ENCODE measurements at places on chromosomes 2 and 18.
A peak's percentile ranks its signal among the peaks of the same experiment; 100 is the strongest.

GRCh38 chr2:108988796-108989713 is at the start of gene EDAR:
Gene EDAR, minus strand, starts transcription at chr2:108989220. Its CDS starts 58,206 bp downstream, at chr2:108931014.
- DNase-seq = peak; percentile 10

DNA sequence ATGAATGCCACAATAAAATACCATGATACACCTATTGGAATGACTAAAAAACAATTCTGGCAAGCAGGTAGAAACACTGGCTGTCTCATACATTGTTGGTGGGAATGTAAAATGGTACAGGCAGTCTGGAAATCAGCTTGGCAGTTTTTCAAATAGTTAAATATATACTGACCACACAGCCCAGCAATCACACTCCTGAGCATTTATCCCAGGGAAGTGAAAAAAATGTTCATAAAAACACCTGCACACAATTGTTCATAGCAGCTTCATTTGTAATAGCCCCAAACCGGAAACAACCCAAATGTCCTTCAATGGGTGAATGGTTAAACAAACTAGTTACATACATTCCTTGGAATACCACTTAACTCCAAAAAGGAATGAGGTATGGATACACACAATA is 137.2 kb downstream of the TFCP2L1 start:
- no peak for DNase-seq

DNA sequence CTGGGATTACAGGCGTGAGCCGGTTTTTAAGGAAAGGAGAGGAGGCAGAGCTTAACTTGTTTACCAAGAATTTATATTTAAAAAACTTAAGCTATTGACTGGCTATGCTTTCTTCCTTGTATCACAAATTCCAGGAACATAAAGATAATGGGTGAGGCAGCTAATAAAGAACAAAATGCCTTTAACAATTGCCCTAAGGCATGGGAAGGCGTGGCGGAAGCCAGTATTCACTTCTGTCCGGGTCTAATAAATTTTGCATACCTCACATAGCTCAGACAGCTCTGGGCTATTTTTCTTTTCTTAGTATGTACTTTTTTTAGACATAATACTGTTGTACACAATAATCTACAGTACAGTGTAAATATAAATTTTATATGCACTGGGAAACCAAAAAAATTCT is 1.0 kb upstream of the LDAH start:
- DNase-seq = no peak

- no peak for DNase-seq
Measured at GRCh38 chr2:29367986-29368658, 252.9 kb downstream of the CLIP4 start.

DNA sequence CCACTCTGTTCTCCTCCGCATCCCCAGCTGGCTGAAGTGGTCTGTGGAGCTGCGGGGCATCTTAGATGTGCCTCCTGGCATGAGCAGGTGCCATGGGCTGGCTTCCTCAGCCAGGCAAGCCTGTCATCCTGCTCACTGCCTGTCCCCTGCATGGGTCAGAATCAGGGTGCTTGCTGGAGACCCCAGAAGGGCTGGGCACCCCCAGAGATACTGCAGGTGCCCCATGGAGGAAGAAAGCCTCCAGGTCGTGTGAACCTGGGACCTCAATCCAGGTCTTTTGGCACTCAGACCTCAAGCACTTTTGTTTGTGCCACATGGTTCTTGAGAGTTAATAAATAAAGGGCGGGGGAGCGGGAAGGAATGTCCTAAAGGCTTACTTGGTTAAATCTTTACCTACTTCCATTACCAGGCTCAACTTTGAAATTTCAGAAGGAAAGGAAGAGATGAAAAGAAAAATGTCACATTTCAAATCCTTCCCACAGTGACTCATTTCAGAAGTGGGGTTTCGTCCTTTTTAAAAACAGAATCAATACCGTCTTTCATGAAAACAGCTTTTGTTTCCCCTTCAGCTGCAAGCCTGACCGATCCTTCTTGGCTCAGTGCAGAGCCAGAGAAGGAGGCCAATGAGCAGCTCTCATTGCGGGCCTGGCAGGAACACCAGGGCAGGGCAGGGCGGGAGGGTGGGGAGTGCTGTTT is 69.9 kb downstream of the RHOB start:
- DNase-seq = no peak

DNA sequence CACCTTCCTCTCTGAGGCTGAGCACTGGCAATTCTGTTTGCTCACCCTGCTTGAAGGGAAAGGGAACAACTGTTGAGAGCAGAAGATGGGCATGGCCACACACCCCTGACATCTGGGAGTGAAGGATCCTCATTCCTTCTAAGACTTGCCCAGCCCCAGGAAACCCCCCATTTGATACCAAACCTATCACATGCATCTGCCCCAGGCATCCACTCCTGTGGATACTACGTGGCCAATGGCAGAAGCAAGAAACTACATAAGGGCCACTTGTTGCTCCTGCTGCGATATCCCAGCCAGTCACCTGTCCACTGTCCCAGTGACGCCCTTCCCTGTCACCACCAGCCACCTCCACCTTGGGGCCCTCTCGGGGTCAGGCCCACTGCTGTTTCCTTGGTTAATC is 185.2 kb downstream of the SMAD2 start:
- no peak for DNase-seq

DNA sequence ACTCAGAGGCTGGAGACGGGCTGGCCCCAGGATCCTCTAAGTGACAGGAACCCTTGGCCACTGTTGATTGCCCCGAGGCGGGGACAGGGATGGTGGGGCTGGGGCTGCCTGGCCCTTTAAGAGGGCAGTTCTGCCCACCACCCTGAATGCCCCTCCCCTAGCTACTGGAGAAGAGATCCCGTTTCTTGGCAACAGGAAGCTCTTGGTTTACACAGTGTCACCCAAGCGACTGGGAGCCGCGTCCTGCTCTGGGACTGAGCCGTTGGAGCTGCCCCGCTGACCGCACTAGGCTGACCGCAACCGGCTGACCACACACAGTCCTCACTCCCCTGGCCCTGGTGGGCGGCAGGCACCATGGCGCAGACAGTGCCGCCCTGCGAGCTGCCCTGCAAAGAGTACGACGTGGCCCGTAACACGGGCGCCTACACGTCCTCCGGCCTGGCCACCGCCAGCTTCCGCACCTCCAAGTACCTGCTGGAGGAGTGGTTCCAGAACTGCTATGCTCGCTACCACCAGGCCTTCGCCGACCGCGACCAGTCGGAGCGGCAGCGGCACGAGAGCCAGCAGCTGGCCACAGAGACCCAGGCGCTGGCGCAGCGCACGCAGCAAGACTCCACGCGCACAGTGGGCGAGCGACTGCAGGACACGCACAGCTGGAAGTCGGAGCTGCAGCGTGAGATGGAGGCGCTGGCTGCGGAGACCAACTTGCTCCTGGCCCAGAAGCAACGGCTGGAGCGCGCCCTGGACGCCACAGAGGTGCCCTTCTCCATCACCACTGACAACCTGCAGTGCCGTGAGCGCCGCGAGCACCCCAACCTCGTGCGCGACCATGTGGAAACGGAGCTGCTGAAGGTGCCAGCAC is at the start of gene TEKT4:
Gene TEKT4, plus strand, starts transcription at position 205 of the 862 bp plus-strand sequence. Its CDS starts 150 bp downstream, at position 355.
- DNase-seq = no peak

- peak; percentile 25 for DNase-seq
Measured at GRCh38 chr2:187055463-187055862, 206.5 kb upstream of the ZSWIM2 start.

DNA sequence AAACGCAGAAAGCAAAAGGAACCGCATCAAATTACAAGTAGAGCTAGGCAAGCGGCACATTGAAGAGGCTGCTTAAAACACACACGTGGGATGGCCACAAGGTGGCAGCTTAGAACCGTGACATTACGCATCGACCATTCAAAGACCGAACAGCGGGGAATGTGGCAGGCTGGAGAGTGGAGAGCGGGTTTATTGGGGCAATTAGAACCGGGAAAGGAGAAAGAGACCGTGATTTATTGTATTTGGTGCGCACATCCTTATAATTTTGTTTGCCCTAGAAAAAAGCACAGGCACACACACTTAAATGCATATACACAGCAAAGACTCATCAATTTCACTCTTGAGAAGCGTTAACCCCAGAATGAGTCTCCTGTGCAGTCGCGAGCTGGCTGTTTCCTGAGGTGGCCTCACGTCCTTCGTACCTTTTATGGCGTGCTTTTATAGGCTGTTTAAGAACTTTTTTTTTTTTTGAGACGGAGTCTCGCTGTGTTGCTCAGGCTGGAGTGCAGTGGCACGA is 31.7 kb upstream of the MEP1B start:
- DNase-seq = peak; percentile 86

- no peak for DNase-seq
Measured at GRCh38 chr2:167783261-167784083, 463.9 kb downstream of the STK39 start.

GRCh38 chr2:34123996-34124785 is 525.1 kb upstream of the FAM98A start:
- no peak for DNase-seq

- no peak for DNase-seq
Measured at GRCh38 chr2:216687111-216687510, 8.2 kb downstream of the IGFBP5 start.

- peak; percentile 57 for DNase-seq
Measured at GRCh38 chr2:233053928-233054784, 6.0 kb upstream of the INPP5D start.

DNA sequence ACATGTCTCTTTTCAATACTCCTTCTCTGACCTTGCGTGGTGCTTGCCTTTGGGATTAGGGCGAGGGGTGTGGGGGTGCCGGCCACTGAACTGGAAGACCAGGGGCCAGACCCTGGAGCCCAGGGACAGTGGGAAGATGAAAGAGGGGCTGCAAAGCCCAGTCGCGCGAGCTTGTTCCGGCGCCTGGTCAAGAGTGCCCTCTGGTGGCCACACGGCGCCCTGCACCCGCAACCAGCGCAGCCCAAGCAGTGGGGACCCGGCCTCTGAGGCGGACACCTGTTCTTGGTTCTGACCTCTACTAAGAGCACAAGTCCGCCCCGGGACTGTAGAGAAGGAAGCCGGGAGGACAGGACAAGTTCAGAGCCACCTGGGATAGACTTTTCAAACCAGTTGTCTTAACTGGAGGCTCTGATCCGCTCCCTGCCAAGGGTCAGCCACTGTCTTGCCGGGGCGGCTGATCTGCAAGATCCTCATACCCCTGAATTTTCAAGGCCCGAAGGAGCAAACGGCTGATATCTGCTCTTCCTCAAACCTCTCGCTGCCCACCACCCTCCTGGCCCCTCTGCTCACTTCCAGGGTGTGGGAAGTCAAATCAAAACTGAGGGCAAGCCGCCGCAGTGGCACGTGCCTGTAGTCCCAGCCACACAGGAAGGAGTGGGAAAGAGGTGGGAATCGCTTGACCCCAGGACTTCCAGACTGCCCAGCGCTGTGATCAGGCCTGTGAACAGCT is 14.9 kb upstream of the MSH6 start:
- peak; percentile 38 for DNase-seq

DNA sequence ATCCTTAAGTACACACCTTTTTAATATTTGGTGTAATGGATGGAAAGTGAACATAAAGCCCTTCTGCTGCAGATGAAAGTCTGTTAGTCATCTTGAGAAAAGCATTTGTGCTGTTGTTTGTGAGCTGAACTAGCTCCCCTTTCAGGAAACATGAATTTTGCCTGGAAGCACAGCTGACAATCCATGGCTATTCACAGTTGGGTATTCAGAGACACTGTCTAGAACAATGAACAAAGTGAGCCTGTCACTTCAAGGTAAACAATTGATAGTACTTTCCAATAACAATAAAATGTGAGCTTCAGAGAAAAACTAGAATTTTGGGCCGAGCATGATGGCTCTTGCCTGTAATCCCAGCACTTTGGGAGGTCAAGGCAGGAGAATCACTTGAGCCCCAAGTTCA is 6.8 kb upstream of the EFHD1 start:
- DNase-seq = no peak

- no peak for DNase-seq
Measured at GRCh38 chr2:27070653-27071276, 689 bp downstream of the OST4 start.

- DNase-seq = no peak
Measured at GRCh38 chr18:74065366-74065765, 82.3 kb downstream of the FBXO15 start.

DNA sequence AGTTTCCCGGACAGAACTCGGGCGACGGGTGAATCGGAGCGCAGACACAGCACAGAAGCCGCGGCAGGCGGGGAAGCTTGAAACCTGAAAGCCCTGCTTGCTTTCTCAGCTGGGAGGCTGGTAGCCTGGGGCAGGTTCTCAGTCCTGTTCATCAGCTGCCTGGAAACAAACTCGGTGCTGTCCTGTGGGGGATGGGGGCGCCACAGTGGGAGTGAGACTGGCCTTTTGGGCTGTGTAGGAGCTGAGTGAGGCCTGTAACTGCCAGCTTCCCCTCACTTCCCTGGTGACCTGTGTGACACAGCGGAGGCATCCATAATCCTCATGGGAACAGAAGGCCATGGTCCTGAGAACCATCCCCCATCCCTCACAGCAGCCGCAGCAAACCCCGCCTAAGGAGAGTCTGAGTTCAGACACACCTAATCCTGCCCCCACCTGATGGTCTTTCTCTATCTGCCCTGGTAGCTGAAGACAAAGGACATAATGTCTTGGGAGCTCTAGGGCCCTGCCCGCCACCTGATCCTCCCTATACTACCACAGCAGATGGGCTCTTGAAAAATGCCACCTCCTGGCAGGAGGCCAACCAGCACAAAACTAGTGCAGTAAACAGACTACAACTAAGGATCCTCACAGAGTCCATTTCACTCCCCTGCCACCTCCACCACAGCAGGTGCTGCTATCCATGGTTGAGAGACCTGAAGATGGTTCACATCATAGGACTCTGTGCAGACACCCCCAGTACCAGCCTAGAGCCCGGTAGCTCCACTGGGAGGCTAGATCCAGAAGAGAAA is 52.7 kb upstream of the LDLRAD4 start:
- DNase-seq = peak; percentile 9

- no peak for DNase-seq
Measured at GRCh38 chr2:58146707-58147106, 94.4 kb downstream of the FANCL start.

DNA sequence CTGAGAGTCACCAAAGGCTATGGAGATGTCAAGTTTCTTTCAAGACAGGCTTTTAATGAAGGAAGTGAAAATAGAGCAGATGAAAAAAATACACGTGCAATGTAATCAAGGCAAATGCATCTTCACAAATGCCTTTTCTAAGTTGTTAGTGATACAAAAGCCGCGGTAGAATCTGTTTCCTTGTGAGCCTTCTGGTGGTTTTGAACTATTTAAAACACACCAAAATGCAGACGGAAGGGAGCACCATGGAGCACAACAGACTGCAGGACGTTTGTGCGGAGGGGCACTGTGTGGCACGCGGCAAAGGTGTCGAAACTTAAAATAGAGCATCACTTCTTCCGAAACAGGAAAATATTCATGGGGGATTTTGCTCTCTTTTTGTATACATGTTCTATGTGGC is 65.0 kb upstream of the BOD1L2 start:
- no peak for DNase-seq

DNA sequence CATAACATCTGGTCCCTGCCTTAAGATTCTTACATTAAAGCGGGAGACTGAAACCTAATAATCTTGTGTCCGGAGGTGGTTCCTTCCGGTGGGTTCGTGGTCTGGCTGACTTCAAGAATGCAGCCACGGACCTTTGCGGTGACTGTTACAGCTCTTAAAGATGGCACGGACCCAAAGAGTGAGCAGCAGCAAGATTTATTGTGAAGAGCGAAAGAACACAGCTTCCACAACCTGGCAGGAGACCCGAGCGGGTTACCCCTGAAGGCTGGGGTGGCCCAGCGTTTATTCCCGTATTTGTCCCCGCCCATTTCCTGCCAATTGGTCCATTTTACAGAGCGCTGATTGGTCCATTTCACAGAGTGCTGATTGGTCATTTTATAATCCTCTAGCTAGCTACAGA is 122.3 kb upstream of the SIX2 start:
- no peak for DNase-seq

GRCh38 chr2:142967060-142967459 is 89.6 kb downstream of the KYNU start:
- DNase-seq = no peak
